ENCODE measurements at places on chromosomes 6 and 20.
A peak's percentile ranks its signal among the peaks of the same experiment; 100 is the strongest.

- DNase-seq = no peak
Measured at GRCh38 chr6:157401734-157402338, 20.8 kb downstream of the ZDHHC14 start.

DNA sequence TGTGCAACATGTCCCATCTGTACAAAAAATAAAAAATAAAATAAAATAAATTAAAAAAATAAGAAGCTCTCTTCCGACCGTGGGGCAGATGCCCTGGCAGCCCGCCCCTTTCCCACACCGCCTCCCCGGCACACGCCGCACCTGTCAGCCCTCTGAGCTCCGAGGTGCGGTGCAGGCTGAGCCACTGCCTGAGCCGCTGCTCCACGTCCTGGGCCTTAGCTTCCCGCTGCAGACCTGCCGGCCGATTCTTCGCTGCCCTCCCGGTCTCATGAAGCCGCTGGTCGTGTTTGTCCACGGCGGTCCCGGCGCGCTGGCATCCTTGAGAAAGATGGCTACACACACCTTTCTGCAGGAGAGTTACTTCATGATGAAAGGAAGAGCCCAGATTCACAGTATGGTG is 10.7 kb upstream of the CLPSL2 start:
- DNase-seq = no peak

DNA sequence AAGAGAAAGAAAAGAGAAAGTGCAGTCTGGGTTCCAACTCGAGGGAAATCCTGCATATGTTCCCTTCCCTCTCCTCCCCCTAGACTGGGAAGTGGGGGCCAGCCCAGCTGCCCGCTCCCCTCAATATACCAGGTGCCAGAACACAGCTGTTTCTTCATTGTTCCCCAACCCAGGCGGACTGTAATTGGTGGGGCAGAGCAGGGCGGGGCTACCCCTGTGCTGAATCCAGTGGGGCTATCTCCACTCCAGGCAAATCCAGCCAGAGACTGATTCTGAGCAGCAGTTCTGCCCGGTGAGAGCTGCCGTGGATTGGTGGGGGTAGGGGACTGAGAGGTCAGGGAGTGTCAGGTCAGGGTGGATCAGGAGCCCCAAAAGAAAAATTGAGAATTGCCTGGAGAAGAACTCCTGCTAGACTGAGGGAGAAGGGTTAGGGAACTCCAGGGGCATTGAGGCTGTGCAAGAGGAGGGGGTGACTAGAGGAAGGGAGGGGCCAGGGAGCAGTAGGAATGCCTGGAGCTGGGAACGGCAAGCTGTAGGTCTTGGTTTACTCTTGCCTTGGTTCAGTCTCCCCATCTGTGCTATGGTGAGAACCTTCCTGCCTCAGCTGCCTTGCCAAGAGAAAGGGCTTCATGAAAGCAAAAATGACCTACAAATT is at the start of gene MYMX:
MYMX (plus strand) TSS at position 250 of the 655 bp plus-strand sequence. CDS start 546 bp downstream, outside the sequence.
- DNase-seq = no peak

DNA sequence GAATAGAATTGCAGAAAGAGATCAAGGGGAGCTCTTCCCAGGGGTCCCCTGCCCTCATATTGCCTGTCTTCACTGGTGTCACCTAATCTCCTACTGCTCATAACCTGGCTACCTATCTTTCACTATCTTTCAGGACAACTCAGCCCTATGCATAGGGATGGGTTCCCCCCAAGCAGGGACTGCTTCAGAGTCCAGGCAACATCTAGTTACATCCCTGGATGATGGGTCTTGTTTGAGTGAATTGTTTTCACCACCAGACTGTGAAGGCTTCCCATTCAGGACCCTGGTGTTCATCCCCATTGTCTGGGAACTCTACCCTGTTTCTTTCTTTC is 850 bp upstream of the HECA start:
- DNase-seq = no peak

DNA sequence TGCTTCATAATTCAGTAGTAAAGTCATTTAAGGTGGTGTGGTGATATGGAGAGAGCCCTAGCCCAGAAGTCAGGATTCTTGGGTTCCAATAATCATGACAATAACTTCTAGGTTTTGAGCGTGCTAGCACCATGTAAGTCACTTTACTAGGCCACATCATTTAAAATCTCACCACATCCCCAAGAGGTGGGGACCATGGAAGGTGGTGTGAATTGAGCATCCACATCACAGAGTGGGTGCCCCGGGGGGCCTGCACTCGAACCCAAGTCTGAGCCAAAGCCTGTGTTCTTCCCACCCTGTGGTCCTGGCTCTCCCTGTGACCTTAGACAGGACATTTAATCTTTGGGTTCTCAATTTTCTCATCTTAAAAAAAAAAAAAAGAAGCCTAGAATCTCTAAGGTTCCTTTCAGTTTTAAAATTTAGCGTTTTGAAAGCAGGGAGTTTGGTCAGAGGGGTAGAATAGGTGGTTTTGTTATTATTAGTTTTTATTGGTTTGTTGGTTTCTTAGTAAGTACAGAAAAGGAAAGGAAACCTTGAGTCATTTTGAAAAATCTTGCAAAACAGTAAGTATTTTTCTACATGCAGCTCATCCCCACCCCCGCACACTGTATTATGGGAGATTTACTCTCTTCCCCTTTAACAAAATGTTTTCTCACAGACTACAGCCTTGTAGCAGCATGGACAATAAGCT is 26.4 kb downstream of the ARMC2 start:
- peak; percentile 24 for DNase-seq

Data from activated CD4-positive, alpha-beta T cell treated with anti-CD3 and anti-CD28 coated beads, Interleukin-2, amount 50 U/mL, for 4 hours (primary cell).